AG04450 (cell line): ENCODE measurements at places on chromosomes 12 and 14. TPM values are rescaled to one million over a fixed set of nuclear protein-coding genes. Genes with fewer than 3 reads are reported as not detected.

- DNase-seq = no peak
Measured at GRCh38 chr14:46322730-46323403, 328.7 kb downstream of the RPL10L start.

DNA sequence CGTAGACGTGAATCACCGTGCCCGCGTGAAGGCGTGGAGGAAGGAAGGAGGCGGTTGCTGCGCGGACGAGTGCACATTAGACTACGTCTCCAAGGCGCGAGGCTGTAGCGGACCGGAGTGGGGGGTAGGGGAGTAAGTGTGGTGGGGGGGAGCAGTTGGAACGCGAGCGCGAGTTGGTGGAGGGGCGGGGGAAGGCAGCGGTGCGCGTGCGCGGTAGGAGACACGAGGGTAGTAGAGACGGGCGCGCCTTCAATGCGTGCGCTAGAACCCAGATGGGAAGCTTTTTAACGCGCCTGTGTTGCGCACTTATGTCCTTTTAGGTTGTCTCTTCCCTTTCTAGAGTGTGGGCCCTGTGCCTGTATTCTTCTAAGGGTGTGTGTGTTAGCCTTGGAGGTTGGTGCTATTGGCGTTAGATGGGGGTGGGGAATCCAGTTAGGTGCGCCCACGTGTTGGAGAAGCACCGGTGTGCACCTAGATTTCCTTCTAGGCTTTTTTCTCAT lies 604 bp downstream of the EIF4B start:
- DNase-seq = peak; percentile 20

GRCh38 chr12:108630481-108631207 lies 3.0 kb downstream of the SELPLG start:
- DNase-seq = no peak

- DNase-seq = no peak
Measured at GRCh38 chr12:44875954-44876543, at the start of gene NELL2. TSS of gene NELL2 (minus strand) at chr12:44876315. CDS start at chr12:44875869, 446 bp downstream.

CRIP2 gene
- 28.2 and 43.8 TPM in 2 replicates for polyA plus RNA-seq

STYK1 gene
- 0.02 and 0.14 TPM in 2 replicates for polyA plus RNA-seq

DNA sequence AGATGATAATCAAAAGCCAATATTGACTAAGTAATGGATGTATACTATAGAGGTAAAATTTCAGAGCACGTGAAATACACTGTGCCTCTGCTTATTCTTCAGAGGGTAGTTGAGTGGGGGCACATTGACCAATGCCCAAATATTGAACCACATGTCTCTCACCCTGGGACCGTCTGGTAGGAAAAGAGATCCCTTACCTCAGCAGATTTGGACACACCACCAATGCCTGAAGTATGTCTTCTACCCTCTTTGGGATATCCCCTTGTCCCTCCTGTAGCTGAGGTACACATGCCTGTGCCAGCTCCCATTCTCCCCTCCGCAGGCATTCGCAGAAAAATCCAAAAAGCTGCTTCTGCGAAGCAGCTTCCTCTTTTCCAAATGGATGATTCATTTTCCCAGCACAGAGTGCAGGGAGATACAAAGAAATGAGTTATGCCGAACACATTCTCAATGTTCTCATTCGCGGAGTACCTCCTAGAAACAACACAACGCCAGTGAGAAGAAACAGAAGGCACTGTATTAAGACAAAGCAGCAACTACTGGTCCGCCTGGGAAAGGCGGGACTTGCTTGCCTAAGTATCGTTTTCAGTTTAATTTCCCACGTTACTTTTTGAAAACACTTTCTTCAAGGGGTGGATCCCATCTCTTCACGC lies 691 bp downstream of the ZFYVE26 start:
- DNase-seq = no peak

TEX52 gene
- polyA plus RNA-seq = not detected in 2 replicates

GRCh38 chr14:73553845-73554244 lies 4.9 kb downstream of the HEATR4 start:
- DNase-seq = no peak

RFX4 gene
- polyA plus RNA-seq = not detected in 2 replicates
